ENCODE measurements at places on chromosomes 5 and 9. TPM values are rescaled to one million over a fixed set of nuclear protein-coding genes. Genes with fewer than 3 reads are reported as not detected.

Gene CDC20B
- not detected for total RNA-seq

Gene ZFP37
- total RNA-seq = not detected

Gene FOXD1
- 17.0 TPM for total RNA-seq

Gene ITGA1
- 9.6 TPM for total RNA-seq

Gene ACSL6
- not detected for total RNA-seq

Gene DRD1
- total RNA-seq = not detected

All from Caki2 (cell line).